Foreskin keratinocyte (primary cell): ENCODE measurements at places on chromosomes 12 and 14.

DNA sequence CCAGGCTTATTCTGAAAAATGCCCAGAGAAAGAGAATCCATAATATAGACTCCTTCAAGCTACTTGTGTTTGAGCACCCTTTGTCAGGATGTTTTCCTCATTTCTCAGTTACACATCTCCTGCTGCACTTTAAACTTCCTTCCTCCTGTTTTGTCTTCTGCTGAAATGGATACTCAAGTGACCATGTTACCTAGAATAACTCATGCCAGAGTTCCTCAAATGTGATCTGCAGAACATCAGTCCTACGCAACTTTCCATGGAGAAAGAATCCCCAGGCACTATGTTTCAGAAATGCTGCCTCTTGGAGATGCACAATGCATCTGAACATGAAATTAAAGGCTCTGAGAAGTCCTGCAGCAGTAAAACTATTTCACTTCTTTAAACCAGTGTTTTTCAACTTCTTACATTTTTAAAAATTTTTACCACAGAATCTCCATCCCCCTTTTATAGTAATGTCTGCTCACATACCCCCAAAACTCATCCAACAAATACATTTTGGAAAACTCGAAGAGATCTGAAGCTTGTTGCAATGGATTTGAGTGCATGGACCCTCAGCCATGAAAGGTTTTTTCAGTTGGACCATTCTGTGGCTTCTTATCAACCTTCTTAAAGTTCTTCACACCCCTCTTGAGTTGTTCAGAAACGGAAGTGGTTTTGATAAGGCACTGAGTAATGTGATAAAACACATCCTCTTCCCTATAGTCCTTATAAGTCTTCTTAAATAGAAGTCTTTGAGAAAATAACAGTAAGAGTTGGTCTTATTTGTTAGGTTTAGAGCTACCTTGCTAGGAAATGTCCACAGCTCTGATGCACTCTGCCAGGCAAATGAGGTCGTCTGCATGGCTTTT, 84.5 kb upstream of the KCNA1 start:
- DNase-seq = no peak

DNA sequence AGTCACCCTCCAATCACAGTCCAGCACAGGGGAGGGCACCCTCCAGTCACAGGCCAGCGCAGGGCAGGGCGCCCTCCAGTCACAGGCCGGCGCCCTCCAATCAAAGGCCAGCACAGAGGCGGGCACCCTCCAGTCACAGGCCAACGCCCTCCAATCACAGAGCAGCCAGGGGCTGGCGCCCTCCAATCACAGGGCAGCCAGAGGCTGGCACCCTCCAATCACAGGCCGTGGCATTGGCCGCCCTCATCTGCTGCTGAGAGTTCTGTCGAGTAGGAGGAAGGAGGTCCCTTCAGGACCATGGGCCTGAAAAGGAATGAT, 26.6 kb downstream of the DDX51 start:
- DNase-seq = no peak

- DNase-seq = peak; percentile 45
These were observed 412.3 kb downstream of the RAD51B start for GRCh38 chr14:68231898-68232297.

DNA sequence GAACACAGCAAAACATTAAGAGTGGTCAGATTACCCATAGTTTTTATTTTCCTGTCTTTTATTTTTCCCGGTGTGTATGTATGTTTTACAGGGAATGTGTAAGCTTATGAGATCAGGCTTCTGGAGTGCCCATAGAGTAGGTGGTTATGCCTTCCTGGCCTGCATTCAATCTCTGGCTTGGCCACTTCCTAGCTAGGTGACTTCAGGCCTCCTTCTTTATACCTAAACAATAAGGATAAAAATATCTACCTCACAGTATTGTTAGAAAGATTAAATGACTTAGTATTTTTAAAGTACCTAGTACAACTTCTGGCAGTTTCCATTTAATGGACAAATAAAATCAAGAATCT, 42.4 kb downstream of the ITPR2 start:
- no peak for DNase-seq

GRCh38 chr12:100840748-100841147, 46.2 kb downstream of the ANO4 start:
- DNase-seq = no peak

DNA sequence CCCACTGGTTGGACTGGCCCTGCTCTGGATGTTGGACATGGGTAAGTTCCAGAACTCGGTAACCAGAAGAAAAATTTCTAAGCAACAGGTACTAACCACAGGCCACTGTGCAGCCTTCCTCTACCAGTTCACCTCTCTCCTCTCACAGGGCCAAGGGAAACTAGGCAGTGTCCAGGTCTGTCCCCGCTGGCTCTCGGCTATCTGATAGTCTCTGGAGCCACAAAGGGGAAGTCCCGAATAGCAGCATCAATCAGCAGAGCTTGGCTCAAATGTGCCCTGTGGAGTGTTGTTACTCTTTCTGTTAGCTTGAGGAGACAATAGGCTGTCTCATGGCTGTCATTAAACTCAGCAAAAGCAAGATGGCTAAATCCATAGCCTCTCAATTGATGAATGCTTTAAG, 73.2 kb downstream of the TSPAN11 start:
- DNase-seq = no peak

DNA sequence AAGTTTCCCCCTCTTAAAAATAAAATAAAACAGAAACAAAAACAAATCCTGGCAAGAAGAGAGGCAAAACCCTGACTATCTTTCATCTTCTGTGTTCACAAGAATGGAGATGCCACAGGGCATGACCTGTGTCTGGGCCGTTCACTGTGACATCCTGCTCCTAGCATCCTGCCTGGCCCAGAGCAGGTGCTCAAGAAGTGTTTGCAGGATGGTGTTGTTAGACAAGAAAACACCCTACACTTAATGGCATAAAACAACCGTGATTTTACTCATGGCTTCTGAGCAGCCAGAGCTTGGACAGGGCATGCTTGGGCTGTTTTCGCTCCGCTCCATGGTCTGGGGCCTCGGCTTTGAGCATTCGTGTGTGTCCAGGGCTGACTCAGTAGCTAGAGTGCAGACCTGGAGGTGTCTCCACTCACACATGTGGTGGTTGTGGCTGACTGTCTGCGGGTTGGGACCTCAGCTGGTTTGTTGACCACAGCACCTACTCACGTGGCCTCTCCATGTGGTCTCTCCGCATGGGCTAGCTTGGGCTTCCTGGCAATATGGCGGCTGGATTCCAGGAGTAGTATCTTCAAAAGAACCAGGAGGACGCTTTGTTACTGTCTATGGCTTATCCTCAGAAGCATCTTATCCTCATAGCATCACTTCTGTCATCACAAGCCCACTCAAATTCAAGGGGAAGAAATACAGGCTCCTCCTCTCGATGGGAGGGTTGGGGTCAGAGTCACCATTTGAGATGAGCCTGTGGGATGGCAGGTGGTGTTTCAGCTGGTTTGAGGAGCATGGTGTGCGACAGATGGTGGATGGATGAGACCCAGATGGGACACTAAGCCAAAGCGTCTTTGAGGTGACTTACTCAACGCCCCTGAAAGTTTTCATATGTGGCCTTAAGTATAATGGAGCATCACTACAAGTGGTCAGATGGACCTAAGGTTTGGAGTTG, 33.2 kb upstream of the FZD10 start:
- DNase-seq = no peak

DNA sequence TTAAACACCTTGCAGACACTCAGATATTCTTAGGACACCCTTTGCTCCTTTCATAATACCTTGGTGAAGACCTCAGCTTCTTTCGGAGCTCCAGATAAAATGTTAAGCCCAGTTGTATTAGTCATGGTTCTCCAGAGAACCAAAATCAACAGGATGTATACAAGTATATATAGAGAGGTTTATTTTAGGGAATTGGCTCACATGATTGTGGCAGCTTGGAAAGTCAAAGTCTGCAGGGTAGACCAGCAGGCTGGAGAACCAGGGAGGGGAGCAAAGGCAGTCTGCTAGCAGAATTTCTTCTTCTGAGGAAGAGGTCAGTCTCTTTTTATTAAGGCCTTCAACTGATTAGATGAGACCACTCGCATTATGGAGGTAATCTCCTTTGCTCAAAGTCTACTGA, 6.9 kb upstream of the IGF1 start:
- DNase-seq = no peak

- no peak for DNase-seq
These were observed 6.9 kb downstream of the SMAGP start for GRCh38 chr12:51263341-51263740.

DNA sequence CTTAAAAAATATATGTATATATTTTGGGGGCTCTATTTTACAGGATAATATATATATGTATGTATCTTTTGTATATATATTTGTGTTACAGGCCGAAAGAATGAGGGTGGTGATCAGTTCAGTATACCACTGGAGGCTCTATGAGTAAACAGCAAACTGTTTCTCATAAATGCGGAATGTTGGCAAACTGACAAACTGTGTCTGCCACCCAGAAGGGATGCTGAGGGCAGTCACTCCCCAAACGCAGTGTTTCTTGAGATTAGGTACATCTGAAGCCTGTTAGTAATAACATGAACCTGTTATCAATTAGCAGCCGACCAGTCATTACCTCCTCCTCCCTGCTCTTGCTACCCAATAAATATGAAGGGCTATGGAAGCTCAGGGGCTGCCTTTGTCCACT, 20.8 kb downstream of the TNFAIP2 start:
- no peak for DNase-seq

- no peak for DNase-seq
These were observed 392.9 kb downstream of the NOVA1 start for GRCh38 chr14:26204728-26205479.

GRCh38 chr12:27779416-27779919, 565 bp upstream of the KLHL42 start:
- no peak for DNase-seq

DNA sequence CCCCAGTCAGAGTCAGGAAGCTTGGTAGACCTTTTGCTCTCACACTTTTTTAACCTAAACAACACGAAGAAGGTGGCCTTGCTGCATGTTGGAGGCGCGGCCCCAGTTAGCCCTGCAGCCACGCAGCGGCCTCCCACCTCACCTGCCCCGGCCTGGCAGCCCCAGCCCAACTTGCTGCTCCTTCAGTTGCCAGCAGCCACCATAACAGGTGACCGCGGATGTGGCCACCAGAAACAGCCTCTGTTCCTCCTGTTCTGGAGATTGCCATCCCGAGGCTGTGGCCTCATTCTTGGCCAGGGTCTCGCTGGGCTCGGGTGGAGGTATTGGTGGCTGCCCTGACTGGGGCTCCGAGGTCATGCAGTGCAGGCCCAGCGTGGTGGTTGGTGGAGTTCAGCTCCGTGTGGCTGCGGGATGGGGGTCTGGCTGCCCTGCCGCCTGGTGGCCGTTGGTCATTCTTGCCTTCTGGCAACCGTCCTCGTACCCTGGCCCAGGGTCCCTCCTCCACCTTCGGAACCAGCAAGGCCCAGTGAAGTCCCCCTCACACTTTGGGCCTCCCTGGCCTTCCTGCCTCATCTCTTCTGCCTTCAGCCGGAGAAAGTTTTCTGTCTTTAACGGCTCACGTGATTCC, 20.7 kb upstream of the TEX22 start:
- DNase-seq = no peak

- no peak for DNase-seq
These were observed 51.3 kb downstream of the STX2 start for GRCh38 chr12:130787445-130788410.

GRCh38 chr12:111412007-111412829, 6.5 kb downstream of the SH2B3 start:
- no peak for DNase-seq

- no peak for DNase-seq
These were observed 41.8 kb downstream of the FMNL3 start for GRCh38 chr12:49665384-49665783.

DNA sequence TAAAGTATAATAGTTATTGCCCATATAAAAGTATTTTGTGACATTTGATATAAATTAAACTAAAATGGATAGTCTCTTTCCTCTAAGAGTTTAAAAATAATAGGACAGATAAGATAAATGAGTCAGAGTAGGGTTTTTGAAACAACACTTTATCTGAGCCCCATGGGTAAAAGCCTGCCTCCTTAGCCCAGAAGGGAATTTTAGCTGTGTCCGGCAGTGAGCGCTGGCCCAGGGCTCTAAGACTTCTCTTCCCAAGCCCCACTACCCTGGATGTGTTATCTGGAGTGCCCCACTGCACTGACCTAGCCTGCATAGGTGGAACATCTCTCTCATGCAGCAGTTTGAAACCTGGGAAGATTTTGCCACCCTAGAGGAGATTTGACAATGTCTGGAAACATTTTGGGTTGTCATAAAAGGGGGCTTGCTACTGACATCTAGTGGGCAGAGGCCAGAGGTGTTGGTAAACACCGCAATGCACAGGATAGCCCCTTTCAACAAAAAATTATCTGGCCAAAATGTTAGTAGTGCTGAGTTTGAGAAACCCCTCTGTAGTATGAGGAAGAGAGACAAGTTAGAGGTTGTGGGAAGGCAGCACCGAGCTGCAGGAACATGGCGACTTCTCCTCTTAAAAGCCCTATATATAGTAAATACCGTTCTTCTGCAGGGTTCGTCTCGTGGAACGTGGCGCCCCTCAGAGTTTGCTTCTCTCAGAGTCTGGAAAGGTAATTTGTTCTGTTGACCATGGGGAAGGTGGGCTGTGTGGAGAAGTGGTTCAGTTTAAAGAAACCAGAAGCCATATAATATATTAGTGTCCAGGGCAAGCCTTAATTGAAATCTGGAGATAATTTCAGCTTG, 29.3 kb upstream of the ATF1 start:
- DNase-seq = no peak

- no peak for DNase-seq
These were observed 128.2 kb downstream of the TMEM117 start for GRCh38 chr12:43964033-43964432.

GRCh38 chr14:97703006-97703760, 906.0 kb downstream of the VRK1 start:
- no peak for DNase-seq

DNA sequence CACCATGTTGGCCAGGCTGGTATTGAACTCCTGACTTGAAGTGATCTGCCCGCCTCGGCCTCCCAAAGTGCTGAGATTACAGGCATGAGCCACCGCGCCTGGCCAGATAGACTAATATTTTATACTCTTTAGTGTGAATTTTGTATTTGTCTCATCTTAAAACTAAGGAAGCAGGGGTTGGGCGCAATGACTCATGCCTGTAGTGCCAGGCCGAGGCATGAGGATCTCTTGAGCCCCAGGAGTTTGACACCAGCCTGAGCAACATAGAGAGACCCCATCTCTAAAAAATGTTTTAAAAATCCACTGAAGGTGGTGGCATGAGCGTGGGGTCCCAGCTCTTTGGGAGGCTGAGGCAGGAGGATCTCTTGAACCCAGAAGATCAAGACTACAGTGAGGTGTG, 9.0 kb downstream of the DYNC1H1 start:
- no peak for DNase-seq

- no peak for DNase-seq
These were observed 51.7 kb downstream of the PPFIBP1 start for GRCh38 chr12:27575762-27576118.
